ENCODE measurements at places on chromosomes 12 and 14.
A peak's percentile ranks its signal among the peaks of the same experiment; 100 is the strongest.

DNA sequence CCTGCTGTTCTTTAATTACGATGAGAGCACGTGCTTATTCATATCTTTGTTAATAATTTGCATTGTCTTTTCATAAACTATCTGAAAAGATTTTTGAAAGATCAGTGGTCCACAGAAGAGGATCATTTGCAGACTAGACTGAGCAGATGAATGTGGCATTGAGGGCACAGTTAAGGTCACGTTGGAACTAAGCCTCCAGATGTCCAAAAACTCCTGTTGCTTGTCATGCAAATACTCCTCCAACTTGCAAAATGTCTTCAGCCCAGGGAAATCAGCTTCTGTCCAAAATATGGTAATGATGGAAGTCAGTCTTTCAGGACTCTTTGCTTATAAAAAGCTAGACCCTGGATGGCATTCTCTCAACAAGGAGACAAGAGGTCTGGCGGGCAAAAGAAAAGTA, 201.6 kb upstream of the TMEM260 start:
- DNase-seq = no peak

DNA sequence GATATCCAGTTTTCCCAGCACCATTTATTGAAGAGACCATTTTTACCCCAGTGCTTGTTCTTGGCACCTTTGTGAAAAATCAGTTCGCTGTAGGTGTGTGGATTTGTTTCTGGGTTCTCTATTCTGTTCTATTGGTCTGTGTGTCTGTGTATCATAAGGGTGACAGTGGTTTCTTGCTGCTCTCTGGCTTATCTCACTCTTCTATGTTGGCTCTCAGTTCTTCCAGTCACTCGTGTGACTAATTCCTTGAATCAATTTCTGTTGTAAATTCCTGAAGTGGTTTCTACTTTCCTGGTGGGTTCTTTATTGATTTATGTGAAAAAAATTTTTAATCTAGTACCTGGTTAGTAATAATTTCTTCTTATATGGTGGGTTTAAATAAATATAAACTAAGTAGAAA, 58.3 kb downstream of the OTOGL start:
- DNase-seq = no peak

- DNase-seq = no peak
These were observed 2.7 kb upstream of the CLEC6A start for GRCh38 chr12:8453021-8453513.

- DNase-seq = no peak
These were observed 845.7 kb upstream of the USP15 start for GRCh38 chr12:61414470-61414869.

GRCh38 chr14:102086709-102086971, 204 bp downstream of the HSP90AA1 start:
- DNase-seq = no peak

DNA sequence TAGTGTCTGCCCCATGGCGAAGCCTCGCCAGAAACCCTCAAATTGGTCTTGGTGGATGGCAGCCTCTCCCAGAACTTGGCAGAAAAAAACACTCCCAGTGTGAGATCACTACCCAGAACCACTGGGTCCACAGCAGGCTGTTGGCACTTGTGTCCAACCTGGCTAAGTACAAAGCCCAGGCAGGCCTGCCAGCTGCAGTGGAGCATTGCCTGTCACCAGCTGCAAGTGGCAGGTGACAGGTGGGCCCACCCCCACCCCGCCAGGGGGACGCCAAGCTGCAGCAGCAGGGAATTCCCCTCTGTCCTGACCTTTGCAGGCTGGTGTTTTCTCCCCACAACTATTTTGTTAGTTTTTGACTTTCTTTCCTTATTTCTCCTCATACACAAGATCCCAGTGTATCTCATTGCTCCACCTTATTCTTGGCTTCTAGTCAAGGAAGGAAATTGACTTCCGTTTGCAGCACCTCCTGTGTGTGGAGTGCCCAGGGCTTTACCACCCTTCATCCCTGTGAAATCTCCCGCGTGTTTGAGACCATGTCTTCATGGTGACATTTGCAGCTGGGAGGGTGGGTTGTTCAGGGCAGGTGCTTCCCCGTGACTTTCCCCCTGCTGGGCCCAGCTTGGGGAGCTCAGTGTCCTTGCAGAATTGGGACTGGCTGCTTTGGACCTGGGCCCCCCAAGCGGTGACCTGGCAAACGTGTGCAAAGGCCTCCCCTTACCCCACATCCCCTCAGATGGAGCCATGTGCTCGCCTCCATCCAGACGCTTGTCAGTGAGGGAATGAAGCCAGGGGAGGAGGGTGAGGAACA, 73.8 kb upstream of the RIN3 start:
- no peak for DNase-seq

- no peak for DNase-seq
These were observed 9.2 kb upstream of the FGF23 start for GRCh38 chr12:4388662-4389061.

GRCh38 chr12:92654929-92655328, 47.9 kb upstream of the PLEKHG7 start:
- no peak for DNase-seq

DNA sequence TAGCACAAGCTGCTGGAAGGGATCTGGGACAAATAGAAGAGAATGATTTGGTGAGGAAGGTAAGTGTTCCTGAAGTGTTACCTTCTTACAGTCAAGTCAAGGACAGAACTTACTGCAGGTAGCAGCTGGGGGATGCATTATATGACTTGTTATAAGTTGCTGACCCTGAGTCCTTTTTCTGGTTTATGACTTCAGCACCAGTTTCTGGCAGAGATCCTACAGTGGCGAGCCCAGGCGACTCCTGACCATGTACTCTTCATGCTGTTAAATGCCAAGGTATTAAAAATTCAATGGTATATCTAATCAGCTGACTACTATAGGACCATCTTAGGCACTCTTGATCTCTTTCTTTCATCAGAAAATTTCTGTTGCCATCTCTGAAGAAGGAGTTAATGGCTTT, 45.1 kb upstream of the ATF1 start:
- DNase-seq = no peak

DNA sequence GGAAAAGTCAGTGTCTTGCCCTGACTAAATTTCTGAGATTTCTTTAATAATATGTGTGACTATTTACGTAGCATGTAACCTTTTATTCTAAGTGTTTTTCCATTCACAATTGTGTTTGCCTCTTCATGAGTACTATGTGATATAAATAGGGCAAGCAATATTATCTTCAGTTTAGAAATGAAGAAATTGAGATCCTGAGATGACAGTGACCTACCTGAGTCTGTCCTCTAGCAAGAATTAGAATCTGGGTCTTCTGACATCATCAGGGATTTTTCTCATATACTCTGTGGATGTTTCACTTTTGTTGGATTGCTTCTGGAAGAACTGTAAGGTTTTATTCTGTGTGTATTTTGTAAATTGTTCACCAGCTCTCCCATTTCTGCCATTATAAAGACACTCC, 35.0 kb downstream of the TMTC2 start:
- no peak for DNase-seq

DNA sequence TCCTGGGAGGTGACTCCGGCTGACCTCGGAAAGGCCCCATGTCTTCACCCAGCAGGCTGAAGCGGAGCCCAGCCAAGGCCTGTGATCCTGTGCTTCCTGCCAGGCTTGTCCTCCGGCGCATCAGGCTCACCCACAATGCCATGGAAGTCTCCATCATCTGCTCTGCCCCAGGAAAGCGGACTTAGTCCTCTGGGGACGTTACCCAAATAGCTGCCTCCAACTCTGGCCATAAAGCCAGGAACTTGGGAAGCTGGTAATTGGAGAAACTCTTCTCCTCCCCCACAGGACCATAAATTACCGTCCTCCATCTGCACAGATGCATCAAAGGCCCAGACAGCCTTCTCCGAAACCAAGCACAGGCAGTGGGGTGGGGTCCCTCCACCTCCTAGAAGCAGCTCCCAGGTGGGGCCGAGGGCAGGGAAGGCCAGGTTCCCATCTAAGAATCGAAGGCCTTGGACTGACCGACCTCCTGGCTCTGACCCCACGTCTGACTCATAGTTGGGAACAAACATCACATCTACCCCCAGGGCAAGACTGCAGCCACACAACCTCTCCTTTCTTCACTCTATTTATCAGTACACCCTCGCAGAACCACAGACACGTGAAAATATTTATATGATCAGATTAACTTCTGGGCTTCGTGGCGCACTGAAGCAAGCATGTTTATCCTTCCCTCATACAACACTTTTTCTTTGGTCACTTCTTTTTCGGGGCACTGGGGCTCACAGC, 56.4 kb downstream of the PITPNM2 start:
- DNase-seq = no peak

- no peak for DNase-seq
These were observed 5.8 kb upstream of the FRS2 start for GRCh38 chr12:69464428-69464827.

GRCh38 chr12:71014180-71014785, 93.7 kb upstream of the PTPRR start:
- no peak for DNase-seq

DNA sequence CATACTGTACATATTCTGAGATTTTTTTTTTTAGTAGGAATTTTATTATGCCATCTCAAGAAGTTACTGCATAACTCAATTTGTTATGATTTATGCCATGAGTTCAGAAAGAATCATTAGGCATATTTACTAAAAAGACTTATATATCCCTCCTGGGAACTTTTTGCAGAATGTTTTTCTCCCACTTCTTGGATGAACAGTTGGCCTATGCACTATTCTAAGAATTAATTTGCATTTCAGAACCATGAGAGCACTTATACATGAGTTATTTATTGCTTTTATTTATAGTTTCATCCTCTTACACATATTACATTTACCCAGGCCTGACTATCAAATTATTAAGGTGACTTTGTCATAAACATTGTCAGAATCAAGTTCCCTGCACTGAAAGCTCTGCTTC, 6.3 kb upstream of the LRIG3 start:
- DNase-seq = no peak

- peak; percentile 64 for DNase-seq
These were observed 178.0 kb upstream of the FKBP4 start for GRCh38 chr12:2616763-2617162.

DNA sequence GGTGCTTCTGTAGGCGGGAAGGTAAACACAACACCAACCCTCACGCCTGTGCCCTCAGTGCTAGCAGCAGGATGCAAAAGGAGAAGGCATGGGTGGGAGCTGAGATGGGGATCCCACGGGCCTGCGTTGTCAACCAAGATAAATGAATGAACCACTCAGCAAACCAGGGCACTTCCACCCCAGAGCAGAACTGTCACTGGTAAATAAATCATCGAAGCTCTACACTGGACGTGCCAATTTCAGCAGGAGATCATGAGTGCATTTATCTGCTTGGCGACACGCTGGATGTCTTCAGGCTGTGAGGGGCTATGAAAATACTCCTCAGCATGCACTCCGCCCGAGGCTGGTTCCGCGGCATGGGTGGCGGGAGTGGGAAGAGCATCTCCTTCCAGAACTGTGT, 33.2 kb downstream of the HSPB8 start:
- no peak for DNase-seq

- DNase-seq = peak; percentile 75
These were observed 413.2 kb downstream of the SOX5 start for GRCh38 chr12:23536293-23536692.

- DNase-seq = no peak
These were observed 3.5 kb downstream of the STXBP6 start for GRCh38 chr14:25046301-25046943.

GRCh38 chr12:127942981-127943380, 324.0 kb upstream of the TMEM132C start:
- DNase-seq = no peak

- no peak for DNase-seq
These were observed 64.5 kb downstream of the DAAM1 start for GRCh38 chr14:59252772-59253500.

GRCh38 chr14:104722938-104723650, 935 bp upstream of the ADSS1 start:
- no peak for DNase-seq

- DNase-seq = peak; percentile 87
These were observed 5.5 kb upstream of the HDAC7 start for GRCh38 chr12:47825173-47825639.

DNA sequence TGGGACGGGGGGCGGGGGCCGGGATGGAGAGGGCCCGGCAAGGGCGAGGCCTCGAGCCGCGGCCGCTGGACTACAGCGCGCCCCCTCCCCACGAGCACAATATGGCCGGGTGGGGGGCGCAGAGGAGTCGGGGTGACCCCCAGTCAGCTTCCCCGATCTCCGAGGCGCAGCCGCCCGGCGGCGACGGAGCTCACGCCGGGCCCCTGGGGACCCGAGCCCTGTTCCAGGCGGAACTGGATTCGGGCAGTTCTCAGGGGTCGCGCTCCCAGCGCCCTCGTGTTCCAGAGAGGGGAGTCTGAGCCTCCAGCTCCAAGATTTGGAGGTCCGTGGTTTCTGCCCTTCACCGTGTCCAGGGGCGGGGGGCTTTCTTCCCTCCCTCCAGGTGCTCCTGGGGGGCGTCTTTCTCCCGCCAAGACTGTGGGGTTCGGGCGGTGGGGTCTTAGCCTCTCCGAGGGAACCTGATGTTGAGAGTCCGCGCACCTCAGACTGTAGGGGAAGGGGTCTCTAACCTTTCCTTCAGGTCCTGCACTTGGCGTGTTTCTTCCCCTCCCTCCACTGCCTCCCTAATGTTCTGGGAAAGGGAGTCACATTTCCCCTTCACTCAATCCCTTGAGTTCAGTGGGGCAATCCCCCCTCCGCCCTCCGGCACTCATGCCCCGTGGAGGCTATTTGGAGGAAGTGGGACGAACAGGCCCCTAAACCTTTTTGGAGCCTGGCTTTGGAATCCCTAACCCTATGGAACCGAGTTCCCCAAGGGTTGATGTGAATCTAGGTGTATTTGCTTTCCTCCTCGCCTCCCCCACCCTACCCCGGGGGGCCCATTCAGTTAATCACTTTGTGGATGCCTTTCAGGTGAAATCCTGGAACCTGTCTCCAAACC, 584 bp downstream of the ACVR1B start:
- DNase-seq = peak; percentile 87

DNA sequence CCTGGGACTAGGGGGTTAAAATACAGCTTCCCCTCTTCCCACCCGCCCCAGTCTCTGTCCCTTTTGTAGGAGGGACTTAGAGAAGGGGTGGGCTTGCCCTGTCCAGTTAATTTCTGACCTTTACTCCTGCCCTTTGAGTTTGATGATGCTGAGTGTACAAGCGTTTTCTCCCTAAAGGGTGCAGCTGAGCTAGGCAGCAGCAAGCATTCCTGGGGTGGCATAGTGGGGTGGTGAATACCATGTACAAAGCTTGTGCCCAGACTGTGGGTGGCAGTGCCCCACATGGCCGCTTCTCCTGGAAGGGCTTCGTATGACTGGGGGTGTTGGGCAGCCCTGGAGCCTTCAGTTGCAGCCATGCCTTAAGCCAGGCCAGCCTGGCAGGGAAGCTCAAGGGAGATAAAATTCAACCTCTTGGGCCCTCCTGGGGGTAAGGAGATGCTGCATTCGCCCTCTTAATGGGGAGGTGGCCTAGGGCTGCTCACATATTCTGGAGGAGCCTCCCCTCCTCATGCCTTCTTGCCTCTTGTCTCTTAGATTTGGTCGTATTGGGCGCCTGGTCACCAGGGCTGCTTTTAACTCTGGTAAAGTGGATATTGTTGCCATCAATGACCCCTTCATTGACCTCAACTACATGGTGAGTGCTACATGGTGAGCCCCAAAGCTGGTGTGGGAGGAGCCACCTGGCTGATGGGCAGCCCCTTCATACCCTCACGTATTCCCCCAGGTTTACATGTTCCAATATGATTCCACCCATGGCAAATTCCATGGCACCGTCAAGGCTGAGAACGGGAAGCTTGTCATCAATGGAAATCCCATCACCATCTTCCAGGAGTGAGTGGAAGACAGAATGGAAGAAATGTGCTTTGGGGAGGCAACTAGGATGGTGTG, 1.9 kb downstream of the GAPDH start:
- DNase-seq = peak; percentile 78

- no peak for DNase-seq
These were observed 96.2 kb upstream of the HSPB8 start for GRCh38 chr12:119082496-119082895.

- no peak for DNase-seq
These were observed 95.8 kb downstream of the SLC15A4 start for GRCh38 chr12:128727999-128728398.

Measured in posterior vena cava (tissue), 2 donors.